ENCODE measurements at places on chromosomes 4 and X. TPM values are rescaled to one million over a fixed set of nuclear protein-coding genes. Genes with fewer than 3 reads are reported as not detected.
A peak's percentile ranks its signal among the peaks of the same experiment; 100 is the strongest.

CLIC2 gene
- total RNA-seq = 1.3 TPM

DNA sequence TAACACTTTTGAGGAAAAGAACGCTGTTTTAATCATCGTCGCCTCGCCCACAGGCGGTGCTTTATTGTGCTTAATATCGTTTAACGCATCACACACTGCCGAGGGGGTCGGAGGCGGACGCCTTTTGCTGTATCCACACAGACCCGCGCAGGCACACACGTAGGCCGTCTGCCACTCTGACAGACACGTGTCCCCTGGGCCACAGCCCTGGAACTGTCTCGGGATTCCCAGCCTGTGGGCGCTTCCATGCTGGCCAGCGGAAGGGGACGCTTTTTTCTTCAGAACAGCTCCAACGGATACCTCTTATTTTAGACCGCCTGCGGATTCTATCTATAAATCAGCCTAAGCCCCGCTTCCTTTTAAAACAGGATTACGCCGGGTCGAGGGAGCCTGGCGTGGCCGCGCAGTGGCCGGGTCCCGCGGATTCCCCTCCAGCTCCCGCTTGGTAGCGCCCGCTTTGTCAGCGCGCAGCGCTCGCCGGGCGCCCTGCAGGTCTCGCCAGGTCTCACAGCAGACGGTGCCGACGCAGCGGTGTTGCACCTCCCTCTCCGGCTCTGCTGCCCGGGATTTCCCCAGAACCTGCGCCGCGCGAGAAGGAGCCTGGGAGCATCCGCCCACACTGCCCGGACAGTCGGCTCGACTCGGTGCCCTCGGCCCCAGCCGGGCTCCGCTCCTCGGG lies at the start of gene NOCT:
Gene NOCT, plus strand, starts transcription at position 513 of the 679 bp plus-strand sequence. CDS start 201 bp downstream, outside the sequence.
- peak; percentile 90 for DNase-seq

DNA sequence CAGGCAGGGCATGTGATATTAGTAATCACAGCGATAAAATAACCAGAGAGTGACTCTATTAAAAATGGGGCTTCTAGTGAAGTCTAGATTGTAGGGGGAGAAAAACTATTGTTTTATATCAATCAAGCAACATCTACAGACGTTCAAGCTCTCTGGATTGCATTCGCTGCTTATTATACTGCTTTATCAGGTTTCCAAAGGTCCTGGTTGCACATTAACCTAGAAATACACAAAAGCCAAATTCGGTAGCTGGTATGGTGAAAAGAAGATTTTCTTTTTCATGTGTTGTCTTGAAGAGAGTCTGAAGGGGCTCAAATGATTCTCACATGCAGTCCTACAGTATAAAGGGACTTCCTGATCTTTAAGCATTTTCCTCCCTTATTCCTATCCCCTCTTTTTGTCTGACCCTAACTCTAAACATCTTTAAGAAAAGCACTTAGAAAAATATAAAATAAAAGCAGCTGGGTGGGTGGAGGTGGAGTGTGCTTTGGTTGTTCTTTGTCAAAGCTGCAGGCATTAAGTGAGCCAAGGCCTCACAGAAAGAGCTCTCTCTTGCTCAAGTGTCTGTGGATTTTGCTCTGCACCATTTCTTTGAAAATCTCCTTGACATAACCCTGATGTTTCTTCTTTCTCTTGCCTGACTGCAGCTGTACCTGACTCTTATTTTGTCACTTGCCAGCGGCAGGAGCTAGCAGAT lies 46.1 kb downstream of the MID1IP1 start:
- DNase-seq = no peak

GRCh38 chrX:38898261-38898660 lies 97.0 kb downstream of the MID1IP1 start:
- DNase-seq = no peak

DNA sequence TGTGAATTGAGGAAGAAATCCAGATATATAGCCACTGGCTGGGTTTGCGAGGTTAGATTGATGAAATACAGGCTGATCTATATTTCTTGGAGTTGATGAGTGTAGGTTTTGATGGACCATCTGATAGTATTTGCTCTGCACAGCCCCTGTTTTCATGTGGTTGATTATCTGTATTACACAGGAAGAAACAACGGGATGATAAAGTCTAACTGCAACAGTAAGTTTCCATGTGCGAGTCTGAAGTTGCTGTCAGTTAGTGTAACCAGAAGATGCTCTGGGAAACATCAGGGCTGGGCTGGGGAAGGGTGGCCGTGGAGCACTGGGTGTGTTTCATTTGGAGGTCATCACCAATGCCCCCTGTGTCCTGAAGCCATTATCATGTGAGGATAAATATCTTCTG lies 148.4 kb upstream of the SFRP2 start:
- DNase-seq = no peak

GRCh38 chr4:109648266-109648996 lies 54.8 kb downstream of the CASP6 start:
- no peak for DNase-seq

- DNase-seq = no peak
Measured at GRCh38 chr4:154478128-154478527, 13.5 kb downstream of the DCHS2 start.

DNA sequence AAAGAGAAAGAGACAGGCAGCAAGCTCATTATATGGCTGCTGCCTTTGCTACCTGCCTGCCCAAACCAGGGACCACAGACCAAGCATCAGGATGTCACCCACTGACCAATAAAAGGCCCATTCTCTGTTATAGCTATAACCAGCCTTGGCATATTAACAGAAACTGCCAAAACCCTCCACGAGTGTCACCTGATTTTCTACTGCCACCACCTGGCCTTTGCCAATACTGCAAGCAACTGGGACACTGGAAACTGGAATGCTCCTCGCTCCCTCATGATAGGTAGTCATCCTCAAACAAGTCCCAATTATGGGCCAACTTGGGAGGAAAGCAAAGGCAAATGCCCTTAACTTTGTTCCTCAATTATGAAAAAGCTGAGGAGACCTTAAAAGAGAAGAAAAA lies 76.0 kb downstream of the SPIN4 start:
- DNase-seq = no peak

GRCh38 chr4:34170946-34171345 lies 2073.4 kb downstream of the ARAP2 start:
- DNase-seq = no peak

CACNA1F gene
- 2.2 TPM for total RNA-seq

MAGEA4 gene
- not detected for total RNA-seq

GRCh38 chrX:45633419-45633818 lies 432.7 kb upstream of the DIPK2B start:
- no peak for DNase-seq

WDR17 gene
- total RNA-seq = 1.2 TPM

FAAH2 gene
- total RNA-seq = 5.5 TPM

OPHN1 gene
- 0.44 TPM for total RNA-seq

FGF13 gene
- not detected for total RNA-seq

EDA gene
- total RNA-seq = 2.3 TPM

ZDHHC15 gene
- total RNA-seq = 0.06 TPM

DNA sequence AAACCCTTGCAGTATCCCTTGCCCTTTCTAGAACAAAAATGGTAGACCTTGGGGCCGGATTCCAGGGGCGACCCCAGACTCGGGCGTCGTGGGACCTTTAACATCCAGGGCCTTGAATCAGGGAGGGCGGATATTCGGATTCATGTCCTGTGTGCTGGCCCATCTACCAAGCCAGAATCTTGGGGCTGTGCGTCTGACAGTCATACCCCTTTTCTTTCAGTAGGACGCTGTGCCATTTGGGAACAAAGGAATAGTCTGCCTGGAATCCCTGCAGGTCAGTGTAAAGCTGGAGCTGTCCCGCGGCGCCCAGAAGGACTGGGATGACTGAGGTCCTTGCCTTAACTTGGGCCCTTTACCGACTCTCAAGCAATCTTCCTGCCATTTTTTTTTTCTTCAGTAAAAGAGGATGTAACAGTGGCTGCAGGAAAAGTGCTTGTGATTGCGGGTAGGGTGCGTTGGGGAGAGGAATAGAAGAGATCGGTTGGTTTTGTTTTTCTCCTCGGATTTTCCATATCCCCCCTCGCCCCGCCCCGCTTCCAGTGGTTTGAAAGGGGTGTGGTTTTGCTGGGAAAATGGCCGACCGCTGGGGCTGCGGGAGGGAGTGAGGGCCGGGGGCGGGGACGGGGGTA lies 518 bp downstream of the ARMCX1 start:
- no peak for DNase-seq

DNA sequence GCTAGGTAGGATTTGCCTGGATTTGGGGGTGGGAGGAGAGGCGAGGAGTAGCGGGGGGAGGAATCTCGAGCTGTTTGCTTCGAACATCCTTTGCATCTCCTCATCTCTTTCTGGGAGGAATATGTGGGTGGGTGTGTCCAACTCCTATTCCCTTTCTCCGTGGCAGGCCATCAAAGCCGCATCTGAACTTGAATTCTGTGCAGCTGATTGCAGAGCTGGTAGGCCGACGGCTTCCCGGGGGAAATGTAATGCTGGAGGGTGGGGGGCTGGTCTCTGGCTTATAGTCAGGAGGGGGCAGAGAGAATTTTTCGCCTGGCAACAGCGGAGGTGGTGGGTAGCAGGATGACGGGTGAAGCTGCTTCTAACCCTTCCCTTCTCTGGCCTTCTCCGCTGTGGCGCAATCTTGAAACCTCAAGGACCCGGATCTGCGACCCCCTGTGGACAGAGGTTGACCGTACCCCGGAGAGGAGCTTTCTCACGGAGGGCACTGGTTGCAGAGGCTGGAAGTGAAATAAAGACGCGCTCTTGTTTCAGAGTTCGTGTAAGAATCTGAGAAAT lies 628 bp downstream of the ZCCHC12 start:
- no peak for DNase-seq

ANK2 gene
- total RNA-seq = 0.69 TPM

DNA sequence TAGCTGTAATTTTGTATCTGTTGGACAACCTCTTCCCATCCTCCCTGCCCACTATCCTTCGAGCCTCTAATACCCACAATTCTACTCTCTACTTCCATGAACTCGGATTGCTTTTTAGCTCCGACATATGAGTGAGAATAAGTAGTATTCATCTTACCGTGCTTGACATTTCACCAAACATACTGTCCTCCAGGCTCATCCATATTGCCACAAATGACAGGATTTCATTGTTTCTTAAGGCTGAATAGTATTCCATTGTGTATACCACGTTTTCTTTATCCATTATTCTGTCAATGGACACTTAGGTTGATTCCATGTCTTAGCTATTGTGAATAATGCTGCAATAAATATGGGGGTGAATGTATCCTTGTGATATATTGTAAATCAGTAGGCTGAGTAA lies 26.4 kb upstream of the TTC29 start:
- DNase-seq = no peak

- DNase-seq = no peak
Measured at GRCh38 chr4:128161138-128161537, 100.0 kb downstream of the LARP1B start.

DNA sequence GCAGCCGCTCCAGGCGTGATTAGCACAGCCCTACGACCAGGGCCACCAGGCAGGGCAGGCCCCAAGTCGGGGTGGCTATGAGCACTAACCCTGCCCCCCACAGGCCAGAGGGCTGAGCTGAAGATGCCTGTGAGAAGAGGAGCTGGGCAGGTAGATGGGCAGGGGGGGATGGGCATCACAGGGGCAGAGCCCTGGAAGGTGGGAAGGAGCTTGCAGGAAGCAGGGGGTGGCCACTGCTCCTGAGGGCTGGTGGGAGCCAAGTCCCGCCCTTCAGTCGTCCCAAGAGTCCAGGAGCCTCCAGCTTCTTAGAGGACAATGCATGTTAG lies 7.3 kb upstream of the MXD4 start:
- DNase-seq = no peak

DNA sequence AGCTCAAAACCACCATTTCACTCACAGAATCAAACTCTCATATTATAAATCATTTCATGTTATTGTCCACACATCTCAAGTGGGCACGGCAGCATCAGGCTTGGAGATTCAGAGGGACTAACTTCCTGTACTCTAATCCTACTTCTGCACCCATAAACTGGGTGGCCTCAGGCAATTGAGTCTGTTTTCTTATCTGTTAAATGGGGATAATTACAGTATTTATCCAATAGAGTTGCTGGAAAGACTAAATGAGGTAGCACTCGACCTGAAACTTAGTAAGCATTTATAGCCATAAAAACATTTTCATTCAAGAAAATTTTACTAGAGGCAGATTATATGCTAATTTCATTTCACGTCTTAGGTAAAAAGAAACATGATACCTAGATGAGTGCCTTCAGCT lies 13.0 kb downstream of the TBC1D1 start:
- no peak for DNase-seq

DNA sequence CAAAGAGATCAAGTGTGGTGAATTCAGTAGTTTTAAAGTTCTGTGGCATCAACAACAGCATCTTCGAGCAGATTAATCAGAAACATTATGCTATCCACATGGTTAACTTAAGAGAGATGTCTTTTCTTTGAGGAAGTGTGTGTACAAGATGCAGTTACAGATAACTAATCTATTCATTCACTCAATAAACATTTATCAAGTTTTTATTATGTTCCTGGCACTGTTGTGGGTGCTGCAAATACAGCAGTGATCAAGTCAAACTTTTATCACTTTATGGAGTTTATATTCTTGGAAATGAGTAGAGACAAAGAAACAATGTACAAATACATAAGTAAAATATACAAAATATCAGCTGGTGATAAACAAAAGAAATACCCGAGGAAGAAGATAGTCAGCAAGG lies 66.4 kb downstream of the ATOH1 start:
- DNase-seq = no peak

GRCh38 chr4:137823007-137823406 lies 290.7 kb upstream of the PCDH18 start:
- no peak for DNase-seq

DNA sequence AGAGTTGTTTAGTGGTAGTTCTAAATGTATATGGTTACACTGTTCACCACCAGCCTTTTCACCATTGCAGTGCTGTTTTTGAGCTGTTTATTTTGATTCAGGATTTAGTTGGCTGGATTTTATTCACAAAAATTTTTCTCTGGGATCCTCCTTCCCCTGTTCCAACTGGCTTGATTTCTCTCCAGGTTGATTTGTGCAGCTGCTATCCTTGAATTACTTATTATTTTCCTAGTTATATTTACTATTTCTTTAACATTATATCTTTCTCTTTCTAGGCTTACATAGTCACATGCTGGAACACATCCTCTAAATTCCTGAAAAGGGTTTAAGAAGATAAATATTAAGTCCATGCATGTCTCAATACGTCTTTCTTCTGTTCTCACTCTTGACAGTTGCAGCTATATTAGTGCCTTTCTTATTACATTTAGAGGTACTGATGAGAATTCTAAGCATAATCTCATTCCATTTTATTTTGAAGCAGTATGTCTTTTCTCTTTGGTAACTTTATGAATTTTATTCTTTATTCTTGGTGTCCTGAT lies 82.2 kb downstream of the SUPT20HL2 start:
- no peak for DNase-seq

GAGE12E gene
- not detected for total RNA-seq

GRCh38 chr4:121597346-121597934 lies 99.3 kb downstream of the ANXA5 start:
- no peak for DNase-seq

DNA sequence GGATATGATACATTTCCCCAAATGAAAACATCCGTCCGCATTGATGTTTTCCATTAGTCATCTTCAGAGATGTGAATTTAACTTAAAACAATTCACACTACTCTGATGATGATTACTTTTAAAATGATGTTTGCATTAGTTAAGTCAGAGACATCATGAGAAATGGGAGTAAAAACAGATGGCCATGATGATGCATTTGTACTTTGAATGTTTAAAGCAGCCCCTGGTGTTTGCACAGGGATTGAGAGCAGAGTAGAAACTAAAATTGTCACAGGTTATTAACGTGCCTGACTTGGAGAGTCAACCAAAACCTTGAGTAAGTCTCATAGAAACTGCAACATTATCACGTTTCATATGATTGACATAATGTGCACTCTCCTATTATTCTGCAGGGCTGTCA lies 117.2 kb downstream of the CFAP299 start:
- no peak for DNase-seq
